ENCODE measurements at places on chromosomes 6 and 20.
A peak's percentile ranks its signal among the peaks of the same experiment; 100 is the strongest.

- DNase-seq: no peak
These were observed 520.8 kb upstream of the RNF217 start for GRCh38 chr6:124441450-124441849.

DNA sequence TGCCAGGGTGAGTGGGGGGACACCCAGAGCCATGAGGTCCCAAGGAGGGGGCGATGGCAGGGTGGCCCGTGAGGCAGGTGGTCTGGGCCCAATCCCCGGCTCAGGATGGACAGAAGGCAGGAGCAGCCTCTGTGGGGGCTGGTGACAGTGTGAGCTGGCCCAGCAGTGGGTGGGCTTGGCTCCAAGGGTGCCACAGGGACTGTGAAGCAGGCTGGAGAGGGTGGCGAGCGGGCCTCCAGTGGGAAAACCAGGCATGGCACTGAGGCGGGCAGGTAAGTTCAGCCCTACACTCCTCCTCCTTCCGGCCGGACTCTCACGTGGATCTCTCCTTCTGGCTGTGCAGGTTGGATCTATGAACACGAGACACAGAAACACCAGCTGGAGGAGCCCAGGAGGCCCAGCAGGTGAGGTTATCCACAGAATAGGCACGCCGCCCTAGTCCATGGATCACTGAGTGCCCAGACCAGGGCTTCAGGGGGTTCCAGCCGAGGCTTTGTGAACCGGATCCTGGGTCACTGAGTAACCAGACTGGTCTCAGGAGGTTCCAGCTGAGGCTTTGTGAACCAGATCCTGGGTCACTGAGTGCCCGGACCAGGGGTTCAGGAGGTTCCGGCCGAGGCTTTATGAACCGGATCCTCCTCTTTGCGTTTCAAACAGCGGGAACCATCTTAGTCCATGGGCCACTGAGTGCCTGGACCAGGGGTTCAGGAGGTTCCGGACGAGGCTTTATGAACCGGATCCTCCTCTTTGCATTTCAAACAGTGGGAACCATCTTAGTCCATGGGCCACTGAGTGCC, 76.4 kb upstream of the BHLHE23 start:
- DNase-seq: no peak

DNA sequence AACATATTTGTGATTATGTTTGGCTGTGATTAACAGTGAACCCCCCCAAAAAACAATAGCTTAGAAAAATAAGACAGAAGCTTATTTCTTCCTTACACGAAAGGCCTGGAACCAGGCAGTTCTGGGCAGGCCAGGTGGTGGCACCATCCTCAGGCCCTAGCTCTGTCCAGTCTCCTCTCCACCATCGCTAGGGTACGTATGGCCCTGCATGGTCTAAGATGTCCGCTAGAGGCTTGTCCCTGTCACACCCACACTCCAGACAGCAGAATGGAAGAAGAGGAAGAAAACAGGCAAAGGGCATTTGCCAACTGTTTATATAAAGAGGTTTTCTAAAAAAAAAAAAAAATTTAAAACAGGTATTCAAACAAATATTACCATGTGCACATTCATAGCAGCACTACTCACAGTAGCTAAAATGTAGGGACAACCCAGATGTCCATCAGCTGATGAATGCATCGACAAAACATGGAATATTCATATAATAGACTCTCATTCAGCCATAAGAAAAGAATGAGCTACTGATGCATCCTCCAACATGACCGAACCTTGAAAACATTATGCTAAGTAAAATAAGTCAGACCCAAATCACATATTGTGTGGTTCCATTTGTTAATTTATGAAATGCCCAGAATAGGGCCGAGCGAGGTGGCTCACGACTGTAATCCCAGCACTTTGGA, 6.7 kb downstream of the TGM3 start:
- peak; percentile 64 for DNase-seq

DNA sequence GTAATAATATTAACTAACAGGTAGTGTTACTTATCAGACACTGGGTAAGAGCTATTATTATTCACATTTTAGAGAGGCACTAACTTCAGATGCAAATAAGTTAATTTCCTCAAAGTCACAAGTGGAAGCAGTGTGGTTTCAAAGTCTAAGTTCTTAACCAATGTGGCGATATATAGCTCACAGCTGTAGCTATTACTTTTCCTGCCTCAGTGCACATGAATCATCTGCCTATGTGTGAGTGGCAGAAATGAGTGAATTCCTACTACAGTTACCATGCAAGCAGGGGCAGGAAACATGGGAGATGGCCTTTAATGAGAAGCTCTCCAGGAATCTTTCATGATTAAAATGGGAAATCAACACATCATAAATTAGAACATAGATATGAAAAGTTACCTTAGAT, 126.2 kb upstream of the EYA4 start:
- no peak for DNase-seq
